Activated effector memory CD4-positive, alpha-beta T cell treated with anti-CD3 and anti-CD28 coated beads, Interleukin-2, amount 50 U/mL, for 16 hours (primary cell): ENCODE measurements at places on chromosomes 2 and 18.

DNA sequence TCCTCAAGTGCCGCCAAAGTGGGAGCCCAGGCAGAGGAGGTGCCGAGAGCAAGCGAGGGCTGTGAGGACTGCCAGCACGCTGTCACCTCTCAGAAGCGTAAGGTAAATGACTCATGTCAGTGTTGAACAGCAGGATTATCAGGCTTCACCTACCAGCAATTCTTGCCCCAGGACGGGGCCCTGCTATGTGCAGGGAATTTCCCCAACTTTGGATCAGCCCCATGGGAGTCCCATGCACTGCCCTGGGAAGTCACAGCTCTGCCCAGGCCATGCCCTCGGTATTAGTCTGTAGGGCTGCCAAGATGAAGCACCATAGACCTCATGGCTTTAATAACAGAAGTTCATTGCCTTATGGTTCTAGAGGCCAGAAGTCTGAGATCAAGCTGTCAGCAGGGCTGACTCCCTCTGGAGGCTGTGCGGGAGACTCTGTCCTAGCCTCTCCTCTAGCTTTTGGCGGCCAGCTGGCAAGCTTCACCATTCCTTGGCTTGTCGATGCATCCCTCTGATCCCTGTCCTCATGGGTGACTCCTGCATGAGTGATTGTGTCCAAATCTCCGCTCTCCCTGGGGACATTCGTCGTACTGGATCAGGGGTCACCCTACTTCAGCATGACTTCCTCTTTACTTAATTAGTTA lies 55.9 kb downstream of the TRPM8 start:
- DNase-seq = no peak

DNA sequence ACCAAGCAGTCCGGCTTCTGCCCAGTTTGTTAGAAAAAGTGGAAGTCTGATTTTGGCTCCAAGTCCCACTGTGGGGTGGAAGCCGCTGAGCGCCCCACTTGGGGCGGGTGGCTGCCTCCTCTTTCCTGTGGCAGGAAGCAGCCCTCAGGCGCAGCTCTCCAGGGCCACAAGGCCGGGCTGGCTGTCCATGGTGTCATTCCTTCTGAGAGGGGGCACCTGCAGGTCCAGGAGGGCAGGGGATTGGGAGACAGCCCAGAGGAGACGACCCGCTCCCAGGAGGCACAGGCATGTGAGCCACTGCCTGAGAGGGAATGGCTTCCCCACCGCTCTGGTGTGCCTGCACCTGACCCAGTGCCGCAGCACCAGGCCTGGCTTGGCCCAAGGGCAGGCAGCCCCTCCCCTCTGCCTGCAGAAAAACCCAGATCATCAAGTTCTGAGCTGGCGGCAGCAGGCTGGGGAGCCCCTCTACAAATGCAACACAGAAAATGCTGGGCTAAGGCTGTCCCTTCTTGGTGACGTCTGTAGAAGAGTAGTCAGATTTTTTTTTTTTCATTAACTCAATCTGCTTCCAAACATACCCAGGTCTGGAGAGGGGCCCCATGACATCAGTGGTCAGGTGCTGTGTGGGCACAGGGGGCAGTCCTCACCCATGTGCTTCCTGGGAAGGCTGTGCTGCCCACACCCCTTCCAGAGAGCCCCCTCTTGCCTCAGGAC lies 38.4 kb downstream of the HS6ST1 start:
- DNase-seq = peak; percentile 60

DNA sequence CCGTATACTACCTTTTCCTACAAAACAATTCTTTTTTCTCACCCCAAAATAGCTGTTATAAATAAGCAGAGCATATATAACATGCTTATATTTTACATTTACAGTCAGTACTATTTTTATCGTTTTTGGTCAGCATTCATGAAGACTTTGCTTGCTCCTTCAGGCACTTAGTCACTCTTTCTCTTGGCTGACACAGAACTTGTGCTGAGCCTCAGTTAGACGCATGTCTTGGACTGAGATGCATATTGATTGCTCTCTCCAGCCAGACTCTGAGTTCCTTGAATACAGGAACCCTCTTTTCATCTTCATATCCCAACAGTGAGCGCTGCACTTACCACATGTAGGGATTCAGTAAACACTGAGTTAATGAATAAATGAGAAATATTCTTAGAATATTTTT lies 158.3 kb downstream of the RTN4 start:
- DNase-seq = no peak

DNA sequence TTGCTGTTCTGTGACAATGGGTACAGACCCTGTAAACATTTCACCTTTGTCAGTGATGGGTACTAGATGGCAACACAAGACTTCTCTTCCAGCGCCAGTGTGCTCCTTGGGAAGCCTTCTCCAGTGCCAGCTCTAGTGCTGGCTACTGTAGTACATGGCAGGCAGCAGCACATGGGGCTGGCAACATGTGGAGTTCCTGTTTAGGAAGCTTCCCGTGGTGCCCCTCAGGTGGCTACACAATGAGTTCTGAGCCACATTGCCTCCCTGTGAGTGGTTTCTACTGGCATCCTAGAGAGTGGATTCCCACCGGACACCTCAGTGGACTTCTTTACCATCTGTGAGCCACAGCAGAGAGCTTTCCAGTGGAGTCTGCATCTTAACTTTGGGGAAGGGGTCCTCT lies 302.1 kb downstream of the CYRIA start:
- no peak for DNase-seq

DNA sequence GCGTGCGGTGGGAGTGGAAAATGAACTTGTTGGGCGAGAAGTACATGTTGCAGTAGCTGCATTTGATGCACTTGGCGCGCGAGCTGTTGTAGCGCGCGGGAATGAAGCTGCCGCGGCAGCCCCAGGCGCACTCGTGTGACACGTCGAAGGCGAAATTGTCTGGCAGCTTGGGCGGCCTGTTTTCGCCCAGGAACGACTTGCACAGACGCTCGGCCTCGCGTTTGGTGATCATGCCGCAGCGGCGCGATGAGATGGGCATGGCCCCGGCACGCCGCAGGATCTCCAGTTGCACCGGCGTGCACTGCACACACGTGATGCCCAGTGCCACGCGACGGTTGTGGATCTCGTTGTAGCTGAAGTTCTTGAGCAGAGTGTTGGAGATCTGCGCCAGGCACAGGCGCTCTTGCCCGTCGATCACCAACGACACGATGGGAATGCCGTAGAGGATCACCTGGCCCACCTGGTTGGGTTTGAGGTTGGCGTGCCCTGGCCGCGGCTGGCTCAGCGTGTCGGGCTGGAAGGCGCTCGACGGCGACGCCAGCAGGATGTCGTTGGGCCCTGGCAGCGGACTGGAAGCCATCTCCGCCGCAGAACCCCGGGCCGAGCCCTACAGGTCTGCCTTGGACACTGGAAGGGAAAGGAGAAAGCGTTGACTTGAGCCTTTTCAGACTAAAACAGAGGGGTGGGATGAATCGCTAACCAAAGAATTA lies 2.7 kb downstream of the SKOR2 start:
- DNase-seq = no peak

- DNase-seq = no peak
Measured at GRCh38 chr2:42706836-42707235, 57.1 kb downstream of the OXER1 start.

- no peak for DNase-seq
Measured at GRCh38 chr2:99771681-99772333, 282.0 kb upstream of the REV1 start.
